ENCODE measurements at places on chromosomes 12 and 14.

DNA sequence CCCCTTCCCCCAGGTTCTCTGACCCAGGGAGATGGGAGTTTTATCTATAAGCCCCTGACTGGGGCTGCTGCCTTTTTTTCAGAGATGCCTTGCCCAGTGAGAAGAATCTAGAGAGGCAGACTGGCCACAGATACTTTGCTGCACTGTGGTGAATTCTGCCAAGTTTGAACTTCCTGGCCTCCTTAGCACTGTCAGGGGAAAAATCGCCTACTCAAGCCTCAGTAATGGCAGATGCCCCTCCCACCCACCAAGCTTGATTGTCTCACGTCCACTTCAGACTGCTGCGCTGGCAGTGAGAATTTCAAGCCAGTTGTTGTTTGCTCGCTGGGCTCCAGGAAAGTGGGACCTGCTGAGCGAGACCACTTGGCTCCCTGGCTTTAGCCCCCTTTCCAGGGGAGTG, 31.7 kb downstream of the KLRK1 start:
- no peak for DNase-seq

DNA sequence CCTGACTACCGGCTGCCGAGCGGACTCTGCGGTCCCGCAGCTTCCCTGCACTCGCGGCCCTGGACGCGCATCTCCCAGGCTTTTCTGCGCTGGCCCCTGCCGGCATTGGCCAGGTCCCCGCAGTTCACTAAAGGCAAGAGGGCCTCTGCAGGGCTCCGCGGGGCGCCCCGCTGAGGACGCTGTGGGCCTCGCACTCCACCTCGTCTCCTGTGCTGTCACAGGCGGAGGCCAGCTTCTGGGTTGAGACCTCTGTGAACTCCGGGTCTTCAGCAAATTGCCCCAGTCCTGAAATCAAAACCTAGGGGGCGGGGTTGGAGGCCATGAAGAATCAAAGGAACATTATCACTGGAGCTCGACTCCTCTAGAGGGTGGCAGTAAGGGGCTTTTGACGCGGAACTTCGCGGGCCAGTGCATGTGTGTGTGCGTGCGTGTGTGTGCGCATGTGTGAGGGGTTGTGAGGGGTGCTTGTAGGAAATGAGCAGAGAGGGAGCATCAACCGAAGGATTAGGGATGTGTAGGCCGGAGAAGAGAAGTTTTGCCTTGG, 68.5 kb upstream of the CAPRIN2 start:
- no peak for DNase-seq

DNA sequence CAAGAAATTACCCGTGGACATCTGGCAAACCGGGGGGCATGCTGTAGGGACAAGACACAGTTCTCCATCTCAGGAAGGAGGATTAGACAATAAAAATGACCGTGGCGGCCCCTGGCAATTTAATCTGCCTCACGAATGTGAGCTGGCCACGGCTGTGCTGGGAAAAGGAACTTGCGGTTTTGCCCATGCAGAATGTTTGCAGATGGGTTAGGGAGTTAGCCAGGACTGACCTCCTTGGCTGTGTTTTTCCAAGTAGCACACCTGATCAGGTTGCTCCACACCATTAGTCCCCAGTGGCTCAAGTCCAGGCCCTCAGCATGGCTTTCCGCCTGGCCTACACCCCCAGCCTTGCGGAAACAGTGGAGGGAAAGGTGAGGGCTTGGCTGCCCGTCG, 20.8 kb downstream of the TPCN1 start:
- DNase-seq, result no peak

GRCh38 chr14:101061411-101062064, 158.0 kb upstream of the RTL1 start:
- no peak for DNase-seq

- DNase-seq, result no peak
Measured at GRCh38 chr12:45468751-45469615, 253.1 kb downstream of the ANO6 start.

DNA sequence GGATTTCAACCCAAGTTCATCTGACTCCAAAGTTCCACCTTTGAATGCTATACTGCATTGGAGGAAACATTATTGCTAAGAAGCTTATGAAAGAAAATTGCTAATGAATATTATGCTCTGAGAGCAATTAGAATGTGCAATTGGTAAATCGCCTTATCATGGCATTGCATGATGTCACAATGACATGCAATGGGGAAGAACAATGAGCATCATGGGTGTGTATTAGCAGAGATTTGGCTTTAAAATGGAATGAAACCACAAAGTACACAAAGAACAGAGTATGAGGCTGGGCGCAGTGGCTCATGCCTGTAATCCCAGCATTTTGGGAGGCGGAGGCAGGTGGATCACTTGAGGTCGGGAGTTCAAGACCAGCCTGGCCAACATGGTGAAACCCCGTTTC, 34.7 kb downstream of the FOS start:
- peak; percentile 61 for DNase-seq

- peak; percentile 72 for DNase-seq
Measured at GRCh38 chr14:23115039-23115731, 3.9 kb downstream of the CEBPE start.
